ENCODE measurements at places on chromosomes 13 and 19.

DNA sequence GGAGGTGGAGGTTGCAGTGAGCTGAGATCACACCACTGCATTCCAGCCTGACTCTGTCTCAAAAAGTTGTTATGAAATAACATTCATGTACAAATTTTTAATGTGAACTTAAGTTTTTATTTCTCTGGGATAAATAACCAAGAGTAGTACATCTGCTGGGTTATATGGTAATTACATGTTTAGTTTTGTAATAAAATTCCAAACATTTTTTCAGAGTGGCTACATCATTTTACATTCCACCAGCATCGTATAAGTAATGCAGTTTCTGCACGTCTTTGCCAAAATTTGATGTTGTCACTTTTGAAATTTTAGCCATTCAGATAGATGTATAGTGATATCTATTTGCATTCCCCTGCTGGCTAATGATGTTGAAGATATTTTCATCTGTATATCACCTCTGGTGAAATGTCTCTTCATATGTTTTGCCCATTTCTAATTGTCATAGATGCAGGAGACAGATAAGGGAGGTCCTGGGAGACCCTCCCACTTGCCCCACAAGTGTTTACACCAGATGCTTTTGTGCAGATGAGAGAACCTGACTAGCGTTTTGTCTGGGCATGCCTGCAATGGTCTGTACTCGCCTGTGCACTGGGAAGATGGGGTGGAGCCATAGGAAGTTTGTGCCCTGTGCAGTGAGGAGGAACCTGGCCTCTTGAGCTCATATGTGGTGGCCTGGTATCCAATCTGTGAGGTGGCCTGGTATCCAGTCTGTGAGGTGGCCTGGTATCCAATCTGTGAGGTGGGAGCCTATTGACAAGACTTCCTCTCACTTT lies 12.7 kb upstream of the KBTBD6 start:
- DNase-seq = no peak

- DNase-seq = peak; percentile 67
Measured at GRCh38 chr19:3163230-3163886, 15.2 kb upstream of the S1PR4 start.

GRCh38 chr19:2491130-2491801 lies 15.3 kb downstream of the GADD45B start:
- DNase-seq = peak; percentile 95

DNA sequence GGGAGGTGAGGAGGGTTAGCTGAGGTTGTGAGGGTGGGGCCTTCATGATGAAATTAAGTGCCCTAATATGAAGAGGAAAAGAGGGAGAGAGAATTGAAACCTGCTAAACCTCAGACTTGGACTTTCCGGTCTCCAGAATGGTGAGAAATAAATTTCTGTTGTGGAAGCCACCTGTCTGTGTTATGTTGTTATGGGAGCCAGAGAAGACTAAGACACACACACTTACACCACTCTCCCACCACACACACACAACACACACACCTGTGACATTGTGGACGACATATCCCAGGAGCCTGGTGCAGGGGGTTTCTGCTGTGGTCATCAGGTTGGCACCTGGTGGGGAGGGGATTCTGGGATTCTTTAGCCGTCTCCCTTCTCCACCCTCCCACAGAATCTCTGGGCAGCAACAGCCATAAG lies 14.0 kb downstream of the KLK4 start:
- DNase-seq = no peak

- DNase-seq = no peak
Measured at GRCh38 chr13:45545686-45546409, 69.7 kb downstream of the ERICH6B start.

DNA sequence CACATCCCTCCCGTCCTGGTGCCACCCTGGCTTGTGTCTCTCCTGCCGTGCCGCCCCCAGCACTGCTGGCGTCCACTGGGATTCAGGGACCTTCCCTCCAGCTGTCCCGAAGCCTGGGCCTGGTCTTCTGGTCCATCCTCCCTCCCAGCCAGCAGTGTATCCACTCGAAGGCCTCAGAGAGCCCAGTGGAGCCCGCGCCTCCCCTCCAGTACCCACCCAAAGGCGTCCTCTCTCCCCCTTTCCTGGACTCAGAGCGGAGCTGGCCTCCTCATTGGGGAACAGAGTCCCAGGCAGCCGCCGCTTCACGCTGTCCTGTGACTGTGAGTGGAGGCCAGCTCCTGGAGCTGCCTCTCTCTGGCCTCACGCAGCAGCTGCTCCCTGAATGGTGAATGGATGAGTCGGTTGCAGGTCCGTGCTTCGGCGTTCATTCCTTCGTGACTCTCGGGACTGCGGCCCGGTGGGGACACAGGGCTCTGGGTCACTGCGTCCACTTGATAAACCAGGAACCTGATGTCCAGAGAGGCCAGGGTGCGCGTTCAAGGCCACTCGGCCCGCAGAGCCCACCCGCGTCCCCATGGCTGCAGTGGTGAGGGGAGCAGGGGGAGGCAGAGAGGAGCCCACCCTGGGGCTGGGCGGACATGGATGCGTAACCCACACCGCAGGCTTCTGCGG lies 12.1 kb downstream of the ONECUT3 start:
- DNase-seq = no peak

GRCh38 chr13:67306742-67307141 lies 76.6 kb upstream of the PCDH9 start:
- DNase-seq = no peak

GRCh38 chr19:313988-314815 lies 23.0 kb upstream of the PLPP2 start:
- DNase-seq = no peak

DNA sequence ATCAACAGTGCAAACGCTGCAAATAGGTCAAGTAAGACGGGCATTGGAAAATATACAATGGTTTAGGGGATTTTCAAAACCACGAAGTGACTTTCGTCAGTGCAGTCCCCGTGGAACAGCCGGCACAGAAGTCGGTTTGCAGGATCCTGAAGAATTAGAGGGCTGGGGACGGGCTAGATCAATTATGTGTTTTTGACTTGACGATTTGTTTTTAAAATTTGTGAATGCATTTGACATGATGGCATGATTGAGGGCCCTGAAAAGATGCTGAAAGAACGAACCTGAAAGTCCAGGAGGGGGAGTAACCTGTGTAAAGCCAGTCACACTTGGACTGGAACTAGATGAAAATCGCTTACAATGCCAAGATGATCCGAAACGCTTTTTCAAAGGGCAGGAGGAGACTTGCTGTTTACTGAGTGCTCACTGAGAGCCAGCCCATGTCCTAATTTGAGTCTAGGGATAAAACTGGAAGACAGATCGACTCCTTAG lies 8.9 kb upstream of the DGKH start:
- DNase-seq = no peak

DNA sequence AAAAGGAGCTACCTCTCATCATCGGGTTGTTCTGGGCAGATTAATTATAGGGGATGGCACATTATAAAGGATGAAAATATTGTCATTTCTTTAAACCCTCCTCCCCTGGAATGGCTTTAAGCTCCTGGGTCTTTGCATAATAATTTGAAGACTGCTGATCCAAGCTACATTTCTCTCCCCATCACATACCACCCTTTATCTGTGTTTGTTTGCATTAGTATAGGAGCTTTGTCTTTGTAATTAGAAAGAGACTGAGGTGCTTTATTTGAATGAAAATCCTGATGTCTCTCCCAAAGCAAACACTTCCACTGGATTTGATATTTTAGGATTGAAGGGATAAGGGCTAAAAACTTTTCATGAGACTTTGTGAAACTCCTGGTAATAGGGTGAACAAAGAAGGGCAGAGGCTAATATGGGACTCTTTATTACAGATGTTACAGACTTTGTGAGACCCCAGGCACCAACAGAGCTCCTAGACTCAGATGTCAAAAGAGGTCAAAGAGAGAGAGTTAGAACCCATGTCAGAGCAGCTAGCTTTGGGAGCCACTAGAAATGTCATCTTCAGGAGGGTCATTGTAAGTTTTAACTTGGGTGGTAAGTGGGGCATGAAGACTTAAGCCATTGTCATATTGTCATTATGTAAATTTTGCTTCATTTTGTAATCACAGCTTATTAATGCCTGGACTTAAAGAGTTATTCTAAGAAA lies 75.3 kb upstream of the RXFP2 start:
- no peak for DNase-seq

DNA sequence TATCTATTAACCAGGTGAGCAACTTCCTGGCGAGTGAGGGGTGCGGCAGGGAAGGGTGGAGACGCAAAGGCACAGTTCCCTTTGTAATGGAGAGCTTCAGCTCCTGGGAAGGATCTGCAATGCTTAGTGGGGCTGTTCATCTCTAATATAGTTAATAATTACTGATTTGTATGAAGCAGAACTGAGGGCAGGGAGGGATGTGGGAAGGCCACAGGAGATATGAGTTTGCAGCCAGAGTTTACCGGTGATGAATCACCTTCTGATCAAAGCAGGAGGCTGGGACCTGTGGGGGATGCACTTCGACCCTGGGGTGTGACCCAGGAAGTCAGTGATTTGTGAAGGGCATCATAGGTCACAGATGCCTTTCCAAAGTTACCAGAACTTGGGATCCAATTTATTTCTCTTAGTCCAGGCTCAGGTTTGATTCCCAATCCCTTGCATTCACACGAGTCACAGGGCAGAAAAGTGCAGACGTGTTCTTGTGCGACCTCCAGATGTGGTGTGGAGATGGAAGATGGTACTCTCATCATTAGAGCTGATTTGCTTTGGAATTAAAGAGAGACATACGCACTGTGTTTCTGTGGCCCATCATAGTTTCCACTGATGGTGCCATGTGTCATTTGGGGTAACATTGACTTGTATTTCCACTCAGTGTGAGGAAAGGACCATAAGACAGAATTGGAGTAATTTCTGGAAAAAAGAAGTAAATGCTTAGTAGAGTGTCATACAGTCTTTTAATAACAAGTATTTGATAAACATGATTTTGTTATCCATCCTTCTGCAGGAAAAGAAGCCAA lies 55.0 kb downstream of the LRCH1 start:
- peak; percentile 90 for DNase-seq

DNA sequence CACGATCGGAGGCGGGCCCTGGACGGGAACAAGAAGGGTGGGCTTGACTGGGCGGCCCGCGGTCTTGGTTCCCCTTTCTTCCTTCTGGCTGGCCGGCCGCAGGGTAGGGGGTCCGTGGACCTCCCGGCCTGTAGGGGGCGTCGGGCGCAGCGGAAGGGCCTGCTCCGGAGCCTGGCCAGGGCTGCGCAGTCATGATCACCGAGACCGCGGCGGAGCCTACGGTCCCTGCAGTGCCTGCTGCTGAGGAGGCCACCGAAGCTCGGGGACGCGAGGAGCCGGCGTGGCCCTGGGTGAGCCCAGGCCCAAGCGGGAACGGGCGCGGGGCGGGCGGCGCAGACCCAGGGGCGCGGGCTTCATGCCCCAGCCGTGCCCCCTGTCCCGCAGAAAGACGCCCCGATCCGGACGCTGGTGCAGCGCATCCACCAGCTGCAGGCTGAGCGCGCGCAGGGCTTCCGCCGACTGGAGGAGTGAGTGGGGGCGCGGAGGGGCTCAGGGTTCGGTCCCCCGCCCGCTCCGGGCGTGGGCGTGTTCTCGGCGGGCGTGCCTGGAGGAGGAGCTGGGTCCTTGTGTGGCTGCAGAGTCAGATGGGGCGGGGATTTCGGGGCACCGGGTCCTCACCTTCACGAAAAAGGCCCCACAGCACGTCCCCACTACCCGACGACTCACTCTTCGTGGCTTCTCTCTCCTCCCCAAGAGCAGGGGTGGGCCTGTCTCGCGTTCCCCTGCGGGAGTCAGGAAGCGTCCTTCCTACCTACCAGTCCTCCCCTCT lies at the start of gene REX1BD:
Gene REX1BD (plus strand): TSS at position 188 of the 769 bp plus-strand sequence. CDS start 4 bp downstream, at position 192.
- DNase-seq = peak; percentile 68

DNA sequence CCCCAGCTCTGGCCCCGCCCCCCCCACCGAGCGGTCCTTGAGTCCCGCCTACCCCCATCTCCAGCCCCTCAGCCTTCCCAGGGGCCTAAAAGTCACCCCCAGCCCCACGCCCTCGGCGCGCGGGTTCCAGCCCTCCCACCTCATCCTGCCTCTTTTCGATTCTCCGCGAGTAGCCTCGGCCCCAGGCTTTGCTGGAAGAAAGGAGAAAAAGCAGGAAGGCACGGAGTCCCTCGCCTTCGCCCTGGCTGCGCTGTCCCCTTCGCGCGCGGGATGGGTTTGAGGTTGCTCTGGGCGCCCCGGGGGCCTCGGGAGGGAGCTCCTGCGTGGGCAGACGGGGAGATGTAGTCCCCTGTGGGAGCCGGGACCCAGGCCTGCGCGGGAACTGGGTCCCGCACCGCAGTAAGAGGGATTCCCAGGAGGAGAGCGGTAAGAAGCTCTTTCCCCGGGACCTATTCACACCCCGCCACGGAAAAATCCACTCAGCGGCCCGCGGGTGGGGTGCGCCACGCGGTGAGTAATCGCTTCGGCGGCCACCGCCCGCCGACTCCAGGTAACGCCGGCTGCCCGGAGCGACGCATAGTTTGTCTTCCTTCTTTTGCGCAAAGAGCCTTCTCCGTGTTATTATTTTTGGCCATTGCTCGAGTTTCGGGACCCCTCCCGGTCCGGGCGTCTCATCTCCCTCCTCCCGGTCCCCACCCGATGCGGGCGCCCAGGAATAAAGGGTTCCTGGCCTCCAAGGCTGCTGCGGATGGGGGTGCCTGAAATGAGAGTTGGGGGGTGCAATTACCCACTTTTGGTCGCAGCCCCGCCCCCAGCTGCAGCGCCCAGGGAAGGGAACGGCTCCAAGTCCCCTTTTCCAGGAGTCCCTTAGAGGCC lies 865 bp upstream of the CRLF1 start:
- DNase-seq = no peak

Data from ACHN (cell line).